Activated effector memory CD4-positive, alpha-beta T cell treated with anti-CD3 and anti-CD28 coated beads, Interleukin-2, amount 50 U/mL, for 16 hours (primary cell): ENCODE measurements at places on chromosomes 7 and 10.

- no peak for DNase-seq
These were observed 6.3 kb upstream of the AQP1 start for GRCh38 chr7:30905078-30906012.

- no peak for DNase-seq
These were observed 78.9 kb downstream of the LRRC17 start for GRCh38 chr7:102991540-102992214.

GRCh38 chr7:131865911-131866310, 309.5 kb upstream of the PODXL start:
- DNase-seq: no peak

GRCh38 chr7:92834507-92835260, 1.7 kb downstream of the CDK6 start:
- DNase-seq: peak; percentile 68

- no peak for DNase-seq
These were observed 141.5 kb downstream of the MTPAP start for GRCh38 chr10:30207485-30208052.

DNA sequence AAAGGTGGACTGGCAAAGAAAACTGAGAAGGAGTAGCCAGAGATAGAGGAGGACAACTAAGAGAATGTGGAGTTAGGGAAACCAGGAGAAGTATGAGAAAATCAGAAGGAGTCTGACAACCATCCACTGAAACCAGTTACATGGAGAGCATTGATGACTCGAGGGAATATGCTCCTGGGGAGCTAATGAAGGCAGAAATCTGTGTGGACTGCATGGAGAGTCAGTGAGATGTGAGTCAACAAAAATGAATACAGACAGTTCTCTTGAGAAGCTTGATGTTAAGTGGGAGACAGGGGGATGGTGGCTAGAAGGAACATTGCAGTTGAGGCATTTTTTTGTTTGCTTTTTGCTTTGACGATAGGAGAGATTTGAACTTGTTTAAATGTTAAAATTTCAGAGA, 34.3 kb upstream of the ZNF32 start:
- DNase-seq: no peak

DNA sequence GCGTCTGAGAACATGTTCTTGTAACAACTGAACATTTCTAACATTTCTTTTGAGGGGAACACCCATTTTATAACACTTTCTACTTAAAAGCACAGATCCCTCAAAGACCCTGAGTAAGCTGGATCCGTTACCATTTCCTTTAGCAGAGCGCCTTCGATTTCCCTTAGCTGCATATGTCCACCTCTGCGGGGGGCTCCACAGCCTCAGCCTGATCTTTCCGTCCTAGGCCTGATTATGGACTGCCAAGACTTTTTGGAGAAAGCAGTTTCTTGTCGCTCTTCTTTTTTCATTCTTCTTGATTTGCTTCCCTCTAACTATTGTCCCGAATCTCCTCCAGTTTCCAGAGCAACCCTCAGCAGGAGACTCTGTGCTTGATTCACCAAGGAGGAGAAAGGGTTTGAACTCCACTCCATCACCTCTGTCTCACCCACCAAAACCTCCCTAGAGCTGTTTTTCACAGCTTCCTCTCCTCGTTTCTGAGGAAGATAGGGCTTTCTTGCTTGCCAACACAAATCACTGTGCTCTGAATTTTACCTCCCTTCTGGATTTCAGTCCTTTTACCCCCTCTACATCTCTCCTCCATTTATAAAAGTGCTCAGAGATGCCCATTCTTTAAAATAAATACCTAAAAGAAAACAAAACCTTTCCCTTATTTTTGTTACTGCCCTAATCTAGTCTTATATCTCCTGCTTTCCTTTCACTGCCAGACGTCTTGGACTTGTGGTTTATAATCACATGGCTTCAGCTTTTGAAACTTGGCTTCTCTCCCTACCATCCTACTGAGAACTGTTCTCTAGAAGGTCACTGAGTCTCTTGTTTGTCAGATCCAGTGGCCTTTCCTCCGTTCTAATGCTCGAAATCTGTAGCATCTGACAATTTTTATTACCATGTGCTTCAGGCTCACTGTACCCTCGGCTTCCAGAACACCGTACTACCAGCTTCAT, 30.5 kb upstream of the ZRANB1 start:
- no peak for DNase-seq

DNA sequence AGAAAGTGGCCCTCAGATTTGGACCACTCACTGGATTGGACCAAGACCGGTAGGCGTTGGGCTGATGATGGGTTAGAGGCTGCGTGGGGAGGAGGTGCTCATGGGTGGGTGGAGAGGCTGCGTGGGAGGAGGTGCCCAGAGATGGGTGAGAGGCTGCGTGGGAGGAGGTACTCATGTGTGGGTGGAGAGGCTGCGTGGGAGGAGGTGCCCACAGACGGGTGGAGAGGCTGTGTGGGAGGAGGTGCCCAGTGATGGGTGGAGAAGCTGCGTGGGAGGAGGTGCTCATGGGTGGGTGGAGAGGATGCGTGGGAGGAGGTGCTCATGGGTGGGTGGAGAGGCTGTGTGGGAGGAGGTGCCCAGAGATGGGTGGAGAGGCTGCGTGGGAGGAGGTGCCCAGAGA, 346.3 kb downstream of the PAXIP1 start:
- DNase-seq: no peak

DNA sequence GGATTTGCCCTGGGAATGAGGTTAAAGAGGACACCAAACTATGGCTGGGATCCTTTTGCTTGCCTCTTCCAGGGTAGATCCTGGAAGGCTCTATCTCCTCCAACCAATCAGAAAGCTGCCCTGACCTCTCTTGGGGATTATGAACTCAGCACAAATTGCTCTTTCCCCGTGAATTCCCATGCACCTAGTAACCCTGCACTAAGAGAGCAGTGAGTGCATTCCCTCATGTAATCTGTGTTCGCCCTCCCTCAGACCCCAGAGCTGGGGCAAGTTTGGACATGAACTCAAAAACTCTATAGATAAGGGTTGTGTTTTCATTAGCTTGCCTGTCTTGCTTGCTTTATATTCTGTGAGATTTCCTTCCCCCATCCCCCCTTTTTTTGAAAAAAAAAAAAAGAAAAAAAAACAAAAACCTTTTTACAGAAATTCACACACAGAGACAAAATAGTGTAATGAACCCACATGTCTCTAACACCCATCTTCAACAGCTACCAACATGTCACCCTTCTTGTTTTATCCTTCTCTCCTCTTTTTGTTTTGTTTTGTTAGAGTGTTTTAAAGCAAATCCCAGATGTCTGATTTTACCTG, 225.5 kb upstream of the TCF7L2 start:
- no peak for DNase-seq

- no peak for DNase-seq
These were observed 65.2 kb downstream of the PTPRE start for GRCh38 chr10:127971963-127972615.

- DNase-seq: no peak
These were observed 4.2 kb downstream of the GTPBP4 start for GRCh38 chr10:992467-992866.

- no peak for DNase-seq
These were observed 53.6 kb downstream of the AGMO start for GRCh38 chr7:15508258-15508657.

DNA sequence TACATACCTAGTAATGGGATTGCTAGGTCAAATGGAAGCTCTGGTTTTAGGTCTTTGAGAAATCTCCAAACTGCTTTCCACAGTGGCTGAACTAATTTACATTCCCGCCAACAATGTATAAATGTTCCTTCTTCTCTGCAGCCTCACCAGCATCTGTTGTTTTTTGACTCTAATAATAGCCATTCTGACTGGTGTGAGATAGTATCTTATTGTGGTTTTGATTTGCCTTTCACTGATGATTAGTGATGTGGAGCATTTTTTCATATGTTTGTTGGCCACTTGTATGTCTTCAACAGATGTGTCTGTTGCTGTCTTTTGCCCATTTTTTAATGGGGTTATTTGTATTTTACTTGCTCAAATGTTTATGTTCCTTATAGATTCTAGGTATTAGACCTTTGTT, 675.5 kb downstream of the SUGCT start:
- DNase-seq: no peak

DNA sequence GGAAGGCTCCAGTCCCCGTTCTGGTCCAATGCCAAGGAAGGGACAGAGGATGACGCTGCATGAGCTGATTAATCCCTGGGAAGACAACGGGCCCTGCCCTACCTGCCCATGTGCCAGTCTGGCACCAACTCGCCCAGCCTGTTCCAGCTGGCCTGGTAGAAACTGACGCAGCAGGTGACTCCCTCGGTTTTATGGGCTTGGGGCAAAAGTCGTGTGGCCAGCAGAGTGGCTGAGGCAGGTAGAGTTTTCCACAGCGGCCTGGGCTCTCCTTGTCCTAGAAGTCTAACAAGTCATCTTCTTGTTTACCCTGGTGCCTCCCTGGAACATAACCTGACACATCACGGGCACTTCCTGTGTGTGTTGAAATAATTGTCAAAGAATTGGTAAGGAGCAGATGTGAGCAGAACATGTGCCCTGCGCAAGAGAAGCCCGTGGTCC, 20.4 kb upstream of the LMTK2 start:
- DNase-seq: no peak

- peak; percentile 91 for DNase-seq
These were observed 112.7 kb downstream of the SLIT1 start for GRCh38 chr10:97072851-97073665.

DNA sequence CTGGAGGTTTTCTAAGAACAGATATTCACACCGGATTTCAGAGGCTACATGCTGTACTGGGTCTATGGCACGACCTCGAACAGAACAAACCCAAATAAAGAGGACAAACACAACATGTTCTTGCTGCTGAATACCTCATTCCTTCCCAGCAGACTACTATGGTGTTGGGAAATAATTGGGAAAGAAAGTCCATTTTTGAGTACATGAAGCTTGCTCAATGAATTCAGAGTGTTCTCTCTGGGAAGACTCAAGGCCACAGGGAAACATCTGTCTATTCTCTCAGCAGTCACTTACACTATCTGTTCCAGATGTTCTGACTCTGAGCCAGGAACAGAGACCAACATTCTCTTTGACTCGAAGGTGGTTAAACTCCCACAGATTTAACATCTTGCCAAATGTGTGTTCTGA, 30.9 kb downstream of the LAMB1 start:
- no peak for DNase-seq

DNA sequence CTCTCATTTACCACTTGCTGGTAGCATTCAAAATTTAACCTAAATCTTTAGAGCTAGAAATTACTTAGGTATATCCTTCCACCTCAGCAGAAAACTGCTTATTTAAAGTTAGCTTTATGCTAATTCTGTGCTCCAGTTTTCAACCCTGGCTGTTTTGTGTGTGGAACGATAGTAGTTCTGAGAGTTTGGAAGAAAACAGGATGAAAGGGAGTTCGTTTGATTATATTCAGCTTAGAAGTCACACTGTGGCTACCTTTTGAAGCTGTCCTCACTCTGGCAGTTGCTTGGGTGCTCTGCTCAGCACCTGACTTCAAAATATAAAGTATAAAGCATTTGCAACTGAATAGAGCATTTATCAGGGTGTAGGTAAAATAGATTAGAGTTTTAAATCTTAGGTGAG, 2.6 kb upstream of the ASCC1 start:
- no peak for DNase-seq

DNA sequence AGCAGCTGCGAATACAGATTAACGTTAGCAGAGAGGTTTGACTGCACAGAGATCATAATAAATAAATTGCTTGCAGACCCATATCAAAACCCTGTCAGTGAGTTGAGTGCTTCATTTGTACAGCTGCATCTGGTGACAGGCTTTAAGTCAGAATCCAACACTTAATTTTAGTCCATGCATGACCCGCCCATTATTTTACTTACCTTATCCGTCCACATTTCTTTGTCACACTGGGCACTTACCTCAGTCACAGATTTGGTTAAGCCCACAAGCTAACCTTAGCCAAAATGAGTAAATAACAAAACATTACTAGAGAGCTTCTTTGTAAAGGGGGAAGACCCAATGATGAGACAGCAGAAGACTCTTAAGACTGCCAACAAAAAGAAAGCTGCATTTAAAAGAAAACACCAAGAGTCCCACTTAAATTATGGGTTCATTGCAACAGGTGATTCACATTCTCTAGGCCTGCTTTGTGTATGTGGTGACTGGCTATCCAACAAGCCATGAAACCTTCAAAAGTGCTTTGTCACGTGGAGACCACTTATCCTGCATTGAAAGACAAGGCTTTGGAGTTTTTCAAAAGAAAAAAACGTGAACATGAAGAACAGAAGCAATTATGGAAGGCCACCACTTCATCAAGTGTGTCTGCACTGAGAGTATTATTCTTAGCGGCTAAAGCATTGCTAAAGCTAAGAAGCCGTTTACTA, 32.2 kb downstream of the PHTF2 start:
- no peak for DNase-seq

DNA sequence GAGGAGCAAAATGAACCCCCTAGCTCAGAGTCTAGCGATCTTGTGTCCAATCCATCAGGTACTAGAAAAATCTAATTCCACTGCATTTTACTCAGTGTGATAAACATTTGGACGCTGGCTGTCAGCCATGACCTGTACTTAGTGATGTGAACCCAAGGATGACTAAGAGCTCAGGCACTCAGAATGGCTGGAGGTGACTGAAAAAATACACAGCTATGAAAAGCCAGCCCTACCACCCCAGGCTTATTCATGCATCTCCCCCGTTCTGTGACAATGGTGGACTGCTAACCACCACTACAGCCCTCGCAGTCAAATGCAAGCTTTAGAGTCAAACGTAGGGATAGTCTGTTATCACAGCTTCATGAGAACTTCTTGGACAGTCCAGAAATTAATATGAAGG, 14.9 kb downstream of the AFAP1L2 start:
- DNase-seq: no peak

GRCh38 chr7:102055181-102055976, 231.3 kb upstream of the SH2B2 start:
- no peak for DNase-seq

GRCh38 chr10:63436225-63436624, 29.6 kb downstream of the JMJD1C start:
- DNase-seq: no peak

- DNase-seq: no peak
These were observed 85.7 kb downstream of the LRGUK start for GRCh38 chr7:134212576-134213546.

DNA sequence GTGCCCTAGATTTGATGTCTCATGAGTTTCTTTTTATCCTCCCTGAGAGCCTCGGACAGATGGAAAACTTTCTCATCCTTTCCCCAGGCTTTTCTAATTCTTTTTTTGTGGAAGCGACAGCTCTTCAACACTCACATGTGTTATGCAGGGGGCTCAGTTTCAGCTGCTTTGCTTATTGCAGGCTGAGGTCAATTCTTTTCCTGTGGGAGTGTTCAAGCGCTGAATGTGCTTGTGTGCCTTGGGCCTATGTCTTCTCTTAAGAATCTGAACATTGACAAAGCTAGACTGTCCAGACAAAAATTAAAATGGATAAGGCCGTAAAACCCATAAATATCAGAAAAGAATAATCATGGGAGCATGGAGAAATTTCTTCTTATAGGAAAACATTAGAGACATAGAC, 125.2 kb upstream of the STEAP4 start:
- DNase-seq: no peak
